ENCODE measurements at places on chromosomes 13 and 19. TPM values are rescaled to one million over a fixed set of nuclear protein-coding genes. Genes with fewer than 3 reads are reported as not detected.

Gene ZNF607
- total RNA-seq, result 6.9 TPM

Gene ZNF99
- total RNA-seq, result not detected

DNA sequence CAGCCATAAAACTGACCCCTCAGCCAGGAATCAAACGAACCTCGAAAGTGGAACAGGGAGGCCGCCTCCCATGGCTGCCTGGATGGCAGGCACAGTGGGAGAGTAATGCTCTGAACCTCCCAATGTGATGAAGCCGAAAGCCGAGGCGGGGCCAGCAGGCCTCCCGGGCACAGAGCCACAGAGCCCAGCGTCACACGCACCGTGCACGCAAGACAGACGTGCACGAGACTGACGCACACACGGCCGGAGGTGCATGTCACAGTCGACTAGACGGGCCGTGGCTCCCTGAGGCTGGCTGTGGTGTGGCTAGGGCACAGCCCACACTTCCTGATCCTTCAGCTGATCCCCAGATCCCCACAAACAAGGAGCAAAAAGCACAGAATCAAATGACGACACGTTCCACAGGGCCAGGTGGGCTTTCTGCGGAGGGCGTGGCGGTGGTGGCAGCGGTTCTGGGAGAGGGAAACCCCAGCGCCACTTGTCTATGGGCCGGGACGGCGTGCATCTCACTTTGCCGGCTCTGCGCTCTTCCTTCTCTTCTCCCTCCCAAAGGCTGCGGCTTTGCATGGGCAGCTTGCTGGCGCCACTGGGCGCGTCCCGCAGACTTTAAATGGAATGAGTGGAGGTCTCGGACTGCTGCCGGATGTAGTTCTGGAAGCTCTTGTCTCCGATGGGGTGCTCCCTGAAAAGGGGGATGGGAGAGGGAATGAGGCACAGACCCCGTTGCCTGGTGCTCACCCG is 5.0 kb upstream of the C13orf46 start:
- DNase-seq, result no peak

Gene SLC17A7
- 1.2 TPM for total RNA-seq

Gene MEIOSIN
- total RNA-seq, result not detected

DNA sequence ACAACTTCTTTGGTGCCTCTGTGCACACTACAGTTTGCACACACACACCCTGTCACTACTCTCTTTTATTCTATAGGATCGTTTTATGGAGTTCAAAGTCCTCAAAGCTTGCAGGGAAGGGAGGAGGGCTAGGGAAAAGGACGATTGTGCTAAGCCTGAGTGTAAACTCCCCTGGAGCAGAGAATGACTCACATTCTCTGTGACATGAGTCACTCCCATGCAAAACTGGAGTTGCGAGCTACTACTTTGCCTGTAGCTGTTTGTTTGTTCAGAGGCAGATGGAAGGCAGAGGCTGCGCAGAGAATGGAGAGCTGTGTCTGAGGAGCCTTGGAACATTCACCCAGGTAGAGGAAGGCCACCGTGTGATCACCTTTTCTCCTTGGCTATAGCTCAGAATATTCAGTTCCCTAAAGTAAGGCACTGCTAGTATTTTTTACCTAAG is 80.5 kb upstream of the MBNL2 start:
- peak; percentile 67 for DNase-seq

DNA sequence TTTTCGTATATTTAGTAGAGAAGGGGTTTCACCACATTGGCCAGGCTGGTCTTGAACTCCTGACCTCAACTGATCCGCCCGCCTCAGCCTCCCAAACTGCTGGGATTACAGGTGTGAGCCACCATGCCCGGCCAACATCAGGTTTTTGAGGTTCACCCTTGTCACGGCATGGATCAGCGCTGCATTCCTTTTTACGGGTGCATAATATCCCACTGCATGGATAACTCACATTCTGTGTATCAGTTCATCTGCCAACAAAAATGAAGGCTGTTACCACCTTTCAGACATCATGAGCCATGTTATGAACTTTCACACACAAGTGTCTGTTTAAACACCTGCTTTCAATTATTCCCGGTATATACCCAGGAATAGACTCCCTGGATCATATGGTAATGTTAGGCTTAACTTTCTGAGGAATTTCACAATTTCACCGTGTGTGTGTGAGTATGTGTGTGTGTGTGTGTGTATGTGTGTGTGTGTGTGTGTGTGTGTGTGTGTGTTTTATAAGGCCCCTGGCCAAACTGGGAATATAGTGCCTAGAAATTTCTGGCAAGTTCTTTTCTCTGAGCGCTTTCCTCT is 52.2 kb downstream of the AP1M1 start:
- DNase-seq, result no peak

Gene ZNF541
- total RNA-seq, result 1.5 TPM

- DNase-seq, result no peak
These were observed at the start of gene ZNF723 for GRCh38 chr19:22832031-22832762. TSS of gene ZNF723 (plus strand) at chr19:22832291. CDS start at chr19:22832380, 89 bp downstream.

GRCh38 chr19:11881151-11881800 is 6.3 kb upstream of the ZNF69 start:
- peak; percentile 48 for DNase-seq

DNA sequence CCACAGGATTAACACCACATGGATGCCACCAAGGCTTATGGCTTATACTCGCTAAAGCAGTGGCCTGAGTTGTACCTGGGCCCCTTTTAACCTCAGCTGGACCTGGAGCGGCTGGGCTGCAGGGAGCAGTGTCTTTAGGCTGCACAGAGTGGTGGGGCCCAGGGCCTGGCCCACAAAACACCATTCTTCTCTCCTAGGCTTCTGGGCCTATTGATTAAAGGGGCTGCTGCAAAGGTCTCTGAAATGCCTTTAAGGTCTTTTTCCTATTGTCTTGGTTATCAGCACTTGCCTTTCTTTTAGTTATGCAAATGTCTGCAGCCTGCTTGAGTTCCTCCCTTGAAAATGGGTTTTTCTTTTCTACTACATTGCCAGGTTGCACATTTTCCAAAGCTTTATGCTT is 973.9 kb upstream of the PRR20A start:
- DNase-seq, result no peak

DNA sequence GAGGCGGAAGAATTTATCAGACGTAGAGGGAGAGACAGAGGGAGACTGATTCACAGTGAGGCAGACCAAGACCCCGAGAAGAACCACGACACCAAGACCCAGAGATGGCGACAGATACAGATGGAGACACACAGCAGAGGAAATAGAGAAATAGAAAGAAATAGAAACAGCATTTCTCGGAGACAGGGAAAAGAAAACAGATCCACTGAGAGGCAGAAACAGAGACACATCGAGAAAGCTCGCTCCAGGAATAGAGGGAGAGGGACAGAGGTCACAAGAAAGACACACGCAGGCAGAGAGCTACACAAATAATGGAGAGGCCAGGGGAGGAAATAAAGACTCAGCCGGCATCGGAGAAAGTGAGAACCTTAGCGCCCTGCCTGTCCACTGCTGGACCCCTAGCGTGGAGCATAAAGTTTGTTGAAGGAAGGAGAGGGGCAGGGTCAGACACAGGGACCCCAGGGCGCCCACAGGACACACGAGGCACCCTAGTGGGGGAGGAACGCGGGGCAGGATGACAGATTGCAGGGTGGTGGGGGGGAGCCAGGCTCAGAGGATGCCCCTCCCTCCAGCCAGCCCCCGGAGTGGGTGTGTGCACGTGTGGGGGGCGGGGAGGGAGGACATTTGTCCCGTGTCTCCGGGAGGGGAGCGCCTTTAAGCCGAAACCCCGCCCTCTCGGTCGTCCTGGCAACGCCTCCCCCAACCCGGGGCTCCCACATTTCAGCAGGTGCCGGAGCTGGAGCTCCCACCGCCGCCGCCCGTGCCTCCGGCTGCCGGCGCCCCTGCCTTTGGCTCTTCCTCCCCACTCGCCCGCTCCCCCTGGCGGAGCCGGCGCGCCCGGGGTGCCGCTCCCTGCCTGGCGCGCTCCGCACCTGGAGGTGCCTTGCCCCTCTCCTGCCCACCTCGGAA is at the start of gene PRKCG:
TSS of gene PRKCG (plus strand) at position 716 of the 909 bp plus-strand sequence. CDS start 298 bp downstream, outside the sequence.
- DNase-seq, result no peak

Gene ZNF587B
- 16.7 TPM for total RNA-seq

Gene FCAR
- total RNA-seq, result not detected

DNA sequence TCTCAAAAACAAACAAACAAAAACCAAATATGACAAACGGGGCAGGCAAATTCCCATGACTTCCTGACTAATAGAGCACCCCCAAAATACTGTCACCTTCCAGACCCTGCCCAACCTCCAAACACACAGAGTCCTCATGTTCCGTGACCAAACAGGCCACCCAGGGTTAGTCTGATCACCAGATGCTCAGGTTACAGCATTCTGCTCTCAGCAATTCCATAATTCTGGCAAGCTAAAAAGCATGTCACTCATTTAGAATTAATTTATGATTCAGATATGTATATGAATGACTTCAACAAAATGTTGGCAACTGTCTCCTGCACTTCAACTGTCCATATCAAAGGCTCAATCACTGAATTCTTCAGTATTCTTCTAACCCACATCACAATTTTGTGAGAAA is 52.4 kb downstream of the ZIC5 start:
- DNase-seq, result no peak

DNA sequence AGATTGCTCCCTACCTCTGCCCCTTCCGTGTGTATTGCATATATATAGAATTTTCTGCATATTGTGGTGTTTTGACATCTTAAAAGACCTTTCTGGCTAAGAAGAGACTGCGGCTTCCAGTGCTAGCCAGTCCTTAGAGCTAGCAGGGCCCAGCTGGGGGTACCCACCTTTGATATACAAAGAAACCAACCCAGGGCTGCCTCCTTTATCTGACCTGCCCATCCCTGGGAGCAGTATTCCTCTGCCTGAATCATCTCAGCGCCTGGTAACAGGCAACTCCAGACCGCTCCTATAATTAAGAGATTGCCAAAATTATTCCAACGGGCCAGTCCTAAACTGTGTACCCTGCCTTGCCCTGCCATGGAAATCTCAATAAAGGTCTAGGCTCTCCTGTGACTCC is 186.3 kb upstream of the RNF113B start:
- no peak for DNase-seq

GRCh38 chr13:35489050-35489449 is 12.6 kb upstream of the MAB21L1 start:
- DNase-seq, result no peak
